Activated naive CD8-positive, alpha-beta T cell treated with anti-CD3 and anti-CD28 coated beads for 36 hours (primary cell): ENCODE measurements at places on chromosomes 7 and 10. TPM values are rescaled to one million over a fixed set of nuclear protein-coding genes. Genes with fewer than 3 reads are reported as not detected.

The INSIG1 gene
- 53.4 TPM for total RNA-seq

The WNT16 gene
- total RNA-seq = not detected

The PNLIPRP3 gene
- total RNA-seq = not detected

The ASB13 gene
- 11.3 TPM for total RNA-seq

The NPFFR1 gene
- not detected for total RNA-seq

The GPER1 gene
- 0.37 TPM for total RNA-seq

The SLC26A5 gene
- total RNA-seq = not detected

The SPDYE9 gene
- not detected for total RNA-seq

The TMEM236 gene
- total RNA-seq = 0.04 TPM

The SMKR1 gene
- total RNA-seq = 6.1 TPM

DNA sequence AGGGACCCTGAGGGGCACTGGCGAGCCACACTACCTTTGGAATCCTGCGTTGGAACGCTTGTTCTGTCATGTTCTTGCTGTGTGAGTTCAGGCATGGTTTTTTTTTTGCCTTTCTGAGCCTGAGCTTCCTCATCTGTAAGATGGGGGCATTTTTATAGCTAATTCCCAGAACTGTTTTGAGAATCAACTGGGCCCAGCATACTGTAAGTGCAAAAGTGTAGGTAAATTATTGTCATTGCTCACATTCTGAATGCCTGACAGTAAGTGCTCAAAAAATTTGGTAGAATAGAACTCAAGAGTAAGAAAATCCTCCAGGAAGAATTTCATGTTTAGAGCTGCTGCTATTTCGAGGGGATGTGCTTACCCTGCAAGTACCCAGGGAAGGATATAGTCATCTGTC is 22.2 kb downstream of the SLC25A28 start:
- no peak for DNase-seq

DNA sequence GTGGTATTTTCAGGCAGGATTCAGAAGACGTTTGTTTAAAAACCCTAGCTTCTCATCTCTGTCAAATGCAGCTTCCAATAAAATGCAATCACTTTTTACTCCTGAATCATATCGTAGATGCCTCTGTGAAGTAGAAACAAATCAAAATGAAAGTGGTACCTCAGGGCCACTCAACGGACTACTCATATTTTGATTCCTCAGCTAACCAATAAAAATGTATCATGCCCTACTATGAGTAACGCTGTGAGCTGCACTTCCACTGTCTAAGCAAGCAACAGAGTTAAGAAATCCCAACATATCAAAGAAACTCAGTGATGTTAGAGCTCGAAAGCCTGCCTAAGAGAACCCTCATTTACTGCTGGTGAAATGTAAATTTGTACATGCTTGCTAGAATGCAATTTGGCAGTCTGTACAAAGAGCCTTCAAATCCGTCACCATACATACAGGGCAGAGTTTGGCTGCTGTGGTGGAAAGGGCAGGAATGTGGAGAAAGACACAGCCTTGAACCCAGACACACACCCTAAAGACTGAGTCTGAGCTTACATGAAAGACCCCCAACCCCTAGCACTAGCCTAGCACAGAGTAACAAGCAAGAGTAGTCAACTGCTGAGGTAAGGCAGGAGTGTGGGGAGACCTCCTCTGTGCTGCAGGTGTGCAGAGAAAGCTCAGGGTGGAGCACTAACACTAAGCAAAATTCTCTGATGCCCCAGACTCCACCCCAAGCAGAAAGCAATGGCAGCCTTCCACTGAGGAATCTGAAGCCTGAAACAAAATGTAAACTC is 151.5 kb downstream of the ANK3 start:
- DNase-seq = no peak

GRCh38 chr10:72264536-72264935 is 9.2 kb upstream of the DDIT4 start:
- DNase-seq = no peak

DNA sequence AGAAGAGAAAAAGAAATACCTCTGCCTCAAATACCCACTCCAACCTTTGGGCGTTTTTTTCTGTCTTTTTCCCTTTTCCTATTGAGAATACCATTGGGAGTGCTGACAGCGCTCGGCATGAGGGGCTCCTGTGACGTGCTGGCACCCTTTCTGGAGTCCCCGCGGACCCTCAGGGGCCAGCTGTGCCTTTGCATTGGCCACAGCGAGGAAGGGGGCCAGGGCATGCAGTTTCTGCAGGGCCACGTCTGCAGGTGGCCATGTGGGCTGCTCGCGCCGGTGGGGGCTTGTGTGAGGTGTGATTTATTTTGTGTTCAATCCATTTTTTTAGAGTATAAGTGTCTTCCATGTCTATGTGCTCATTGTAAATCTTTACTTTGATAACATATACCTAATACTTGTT is 57.4 kb downstream of the INPP5A start:
- DNase-seq = no peak

DNA sequence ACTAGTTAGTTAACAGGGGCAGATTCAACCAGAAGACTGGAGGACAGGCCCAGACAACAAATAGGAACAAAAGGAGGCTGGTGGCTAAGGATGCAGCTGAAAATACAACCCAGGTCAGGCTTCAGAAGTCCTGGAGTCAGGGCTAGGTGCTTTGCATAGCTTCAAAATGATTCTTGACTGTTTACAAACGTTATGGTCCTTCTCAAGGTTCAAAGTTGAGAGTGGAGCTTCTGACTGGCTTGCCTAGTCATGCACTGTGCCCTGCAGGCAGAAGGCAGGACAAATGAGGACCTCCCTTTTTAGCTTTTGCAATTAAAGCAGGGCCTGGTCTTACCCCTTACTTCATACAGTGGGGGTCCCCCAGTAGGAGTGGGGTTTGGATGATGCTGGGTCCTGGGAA is 4.4 kb upstream of the CDH23 start:
- no peak for DNase-seq

DNA sequence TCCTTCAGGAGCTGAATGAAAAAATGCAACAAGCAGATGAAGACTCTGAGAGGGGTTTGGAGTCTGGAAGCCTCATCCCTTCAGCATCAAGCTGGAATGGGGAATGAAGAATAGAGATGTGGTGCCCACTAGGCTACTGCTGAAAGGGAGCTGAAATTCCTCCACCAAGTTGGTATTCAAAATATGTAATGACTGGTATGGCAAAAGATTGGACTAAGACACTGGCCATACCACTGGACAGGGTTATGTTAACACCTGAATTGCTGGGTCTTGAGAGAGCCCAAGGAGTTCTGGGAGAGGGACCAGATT is 5.4 kb downstream of the IFIT2 start:
- DNase-seq = no peak

DNA sequence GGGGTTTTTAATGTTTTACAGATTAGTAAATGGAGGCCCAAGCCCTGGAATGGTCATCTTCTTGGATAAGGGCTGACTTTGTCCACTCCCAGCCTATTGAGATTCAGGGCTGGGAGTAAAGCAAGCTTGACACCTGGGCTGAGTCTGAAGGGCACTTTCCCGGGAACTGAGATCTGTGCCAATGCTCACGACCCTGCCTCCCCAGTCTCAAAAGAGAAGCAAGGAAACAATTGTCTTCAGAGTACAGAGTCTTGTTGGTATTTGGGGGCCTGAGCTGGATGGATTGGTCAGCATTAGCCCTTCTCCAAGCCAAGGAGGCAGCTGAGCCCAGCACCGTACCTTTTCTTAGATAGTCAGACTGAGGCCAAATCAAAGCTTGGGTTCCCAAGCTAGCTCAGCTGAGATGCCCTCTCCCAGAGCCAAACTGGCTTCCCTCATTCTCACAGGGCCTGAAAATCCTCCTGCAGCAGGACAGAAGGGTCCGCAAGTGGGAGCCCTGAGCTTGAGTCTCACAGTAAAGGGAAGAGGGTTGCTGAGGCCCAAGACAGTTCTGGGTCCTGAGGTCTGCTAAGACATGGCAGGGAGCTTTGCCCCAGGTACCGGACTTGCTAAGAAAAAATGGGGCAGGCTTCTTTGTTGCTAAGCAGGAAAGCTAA is 3.7 kb downstream of the DDIT4 start:
- no peak for DNase-seq

DNA sequence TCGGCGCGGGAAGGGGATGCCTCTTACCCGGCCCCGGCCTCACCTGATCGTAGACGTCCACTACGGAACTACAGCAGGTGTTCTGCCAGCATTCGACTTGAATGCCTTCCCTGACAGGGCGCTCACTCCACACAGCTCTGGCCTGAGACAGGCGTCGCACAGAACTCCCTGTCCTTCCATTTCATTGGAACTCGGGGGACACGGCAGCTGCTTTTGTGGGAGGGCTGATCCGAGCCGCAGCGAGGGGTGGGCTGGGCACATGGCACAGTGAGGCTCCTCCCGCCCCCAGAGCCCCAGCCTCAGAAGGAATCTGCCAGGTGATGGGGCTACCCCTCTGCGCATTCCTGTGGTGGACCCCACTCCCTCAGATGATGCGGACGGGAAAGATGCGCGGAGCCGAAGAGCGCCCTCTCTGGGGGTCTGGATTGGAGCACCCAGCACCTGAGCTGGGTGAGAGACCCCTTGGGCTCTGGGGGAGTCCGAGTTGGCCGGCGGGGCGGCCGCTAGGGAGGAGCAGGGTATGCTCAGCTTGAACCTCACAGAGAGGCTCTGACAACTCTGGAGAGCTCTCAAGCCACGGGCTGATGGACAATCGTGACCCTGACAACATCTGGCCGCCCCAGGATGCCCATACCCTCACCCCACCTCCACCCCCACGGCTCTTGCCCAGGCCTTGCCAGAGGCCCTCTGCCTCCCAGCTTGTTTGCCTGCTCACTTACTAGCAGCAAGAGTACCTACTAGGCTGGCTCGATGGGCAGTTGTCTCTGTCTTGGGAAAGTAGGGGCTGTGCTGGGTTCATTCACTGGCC is 36.6 kb downstream of the RASGEF1A start:
- DNase-seq = no peak

DNA sequence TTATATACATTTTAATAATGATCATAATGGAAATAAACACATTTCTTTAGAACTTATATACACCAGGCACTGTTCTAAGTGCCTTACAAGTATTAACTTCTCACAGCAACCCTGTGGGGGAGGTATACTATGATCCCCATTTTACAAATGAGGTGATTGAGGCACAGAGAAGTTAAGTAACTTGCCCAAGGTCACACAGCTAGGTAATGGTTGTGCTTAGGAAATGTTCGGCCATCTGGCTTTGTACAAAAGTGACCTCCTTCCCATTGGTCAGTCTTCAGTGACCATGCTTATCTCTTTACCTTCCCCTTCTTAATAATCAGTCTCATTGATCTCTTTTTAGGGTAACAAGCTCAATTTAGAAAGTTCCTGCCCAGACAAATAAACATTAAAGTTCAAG is 158.8 kb downstream of the KIAA1217 start:
- no peak for DNase-seq

DNA sequence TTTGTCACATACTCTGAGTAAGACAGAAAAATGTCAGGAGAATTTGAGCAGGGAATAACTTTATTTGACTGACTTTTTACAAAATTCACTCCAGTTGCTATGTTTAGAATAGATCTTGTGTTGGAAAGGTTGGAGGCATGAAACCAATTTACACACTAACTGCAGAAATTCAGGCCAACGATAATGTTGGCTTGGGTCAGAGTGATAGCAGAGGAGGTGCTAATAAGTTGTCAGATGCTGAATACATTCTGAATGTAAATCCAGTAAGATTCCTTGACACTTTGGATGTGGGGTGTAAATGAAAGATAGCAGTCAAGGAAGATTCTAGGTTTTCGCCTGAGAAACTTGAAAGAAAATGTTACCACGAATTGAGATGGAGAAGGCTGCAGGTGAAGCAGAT is 502.5 kb upstream of the GHITM start:
- no peak for DNase-seq

- no peak for DNase-seq
Measured at GRCh38 chr10:104190695-104191094, 41.5 kb downstream of the CFAP43 start.

GRCh38 chr10:37639200-37639599 is 218.2 kb downstream of the ZNF248 start:
- DNase-seq = no peak

GRCh38 chr10:110691139-110691538 is 47.0 kb downstream of the RBM20 start:
- no peak for DNase-seq

DNA sequence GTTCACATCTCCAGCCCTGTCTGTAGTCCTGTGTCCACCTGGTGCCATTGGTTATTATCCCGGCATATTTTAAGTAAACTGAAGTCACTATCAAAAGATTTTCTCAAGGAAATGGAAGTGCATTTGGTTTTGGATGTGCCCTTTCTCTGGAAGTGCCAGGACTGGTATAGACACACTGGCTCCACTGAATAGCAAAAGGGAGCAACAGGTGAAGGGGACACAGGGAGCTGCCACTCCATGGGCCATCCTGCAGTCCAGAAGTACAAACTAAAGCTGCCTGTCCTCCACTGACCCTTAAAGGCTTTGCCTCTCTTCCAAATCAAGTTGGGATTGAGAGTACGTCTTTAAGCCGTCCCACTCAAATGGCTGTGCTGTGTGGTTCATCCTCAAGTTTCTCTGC is 62.7 kb downstream of the NOC3L start:
- DNase-seq = no peak

- no peak for DNase-seq
Measured at GRCh38 chr7:50475340-50475739, 25.2 kb upstream of the FIGNL1 start.
